NCI-H2107 (cell line): ENCODE measurements at places on chromosomes 2 and 18.
A peak's percentile ranks its signal among the peaks of the same experiment; 100 is the strongest.

- no peak for DNase-seq
These were observed 34.7 kb upstream of the GPR17 start for GRCh38 chr2:127611076-127611925.

DNA sequence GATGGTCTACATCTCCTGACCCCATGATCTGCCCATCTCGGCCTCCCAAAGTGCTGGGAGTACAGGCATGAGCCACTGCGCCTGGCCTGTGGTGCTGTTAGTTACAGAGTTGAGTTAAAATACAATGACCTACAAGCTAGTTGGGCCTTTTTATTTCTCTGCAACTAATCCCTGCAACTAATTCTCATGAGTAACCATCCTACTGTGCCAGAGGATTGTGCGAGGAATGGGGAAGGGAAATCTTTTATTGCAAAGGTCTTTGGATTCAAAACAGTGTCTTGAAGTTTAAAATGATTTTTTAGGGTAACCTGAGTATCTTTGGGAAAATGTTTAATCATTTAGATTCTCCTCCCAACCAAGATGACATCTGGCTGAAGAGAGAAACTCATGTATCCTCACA lies 88.8 kb upstream of the RMDN2 start:
- no peak for DNase-seq

DNA sequence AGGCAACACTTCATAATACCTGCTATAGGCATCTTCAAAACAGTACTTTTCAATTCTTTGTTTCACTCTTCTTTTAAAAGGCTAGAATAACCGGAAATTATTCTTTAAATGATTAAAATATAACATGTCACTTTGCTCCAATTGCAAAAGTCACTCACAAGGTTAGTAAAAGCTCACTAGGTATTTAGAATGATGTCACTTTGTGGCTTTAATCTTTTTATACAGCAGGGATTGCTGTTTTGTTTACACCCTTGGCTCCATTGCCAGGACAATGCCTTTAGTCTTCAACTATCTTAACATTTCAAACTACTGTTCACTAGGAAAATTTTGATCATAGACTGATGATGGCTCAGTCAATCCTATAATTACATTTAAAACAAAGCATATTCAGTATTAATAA lies 157.1 kb downstream of the BAZ2B start:
- DNase-seq: no peak

GRCh38 chr18:45253056-45253565 lies 362.2 kb upstream of the SLC14A2 start:
- DNase-seq: no peak

DNA sequence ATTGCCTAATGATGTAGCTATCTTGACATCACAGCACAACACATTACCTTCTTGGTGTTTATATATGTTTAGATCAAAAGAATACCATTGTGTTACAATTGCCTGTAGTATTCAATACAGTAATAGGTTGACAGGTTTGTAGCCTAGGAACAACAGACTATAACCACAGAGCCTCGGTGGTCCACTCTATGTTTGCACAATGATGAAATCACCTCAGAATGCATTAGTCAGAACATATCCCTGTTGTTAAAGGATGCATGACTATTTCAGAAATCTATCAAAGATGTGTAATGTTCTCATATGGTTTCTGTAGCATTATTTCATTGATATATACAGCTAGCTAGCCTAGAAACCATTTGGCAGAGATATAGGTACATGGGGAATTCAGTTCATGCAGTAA lies 8.9 kb downstream of the METTL5 start:
- DNase-seq: no peak

DNA sequence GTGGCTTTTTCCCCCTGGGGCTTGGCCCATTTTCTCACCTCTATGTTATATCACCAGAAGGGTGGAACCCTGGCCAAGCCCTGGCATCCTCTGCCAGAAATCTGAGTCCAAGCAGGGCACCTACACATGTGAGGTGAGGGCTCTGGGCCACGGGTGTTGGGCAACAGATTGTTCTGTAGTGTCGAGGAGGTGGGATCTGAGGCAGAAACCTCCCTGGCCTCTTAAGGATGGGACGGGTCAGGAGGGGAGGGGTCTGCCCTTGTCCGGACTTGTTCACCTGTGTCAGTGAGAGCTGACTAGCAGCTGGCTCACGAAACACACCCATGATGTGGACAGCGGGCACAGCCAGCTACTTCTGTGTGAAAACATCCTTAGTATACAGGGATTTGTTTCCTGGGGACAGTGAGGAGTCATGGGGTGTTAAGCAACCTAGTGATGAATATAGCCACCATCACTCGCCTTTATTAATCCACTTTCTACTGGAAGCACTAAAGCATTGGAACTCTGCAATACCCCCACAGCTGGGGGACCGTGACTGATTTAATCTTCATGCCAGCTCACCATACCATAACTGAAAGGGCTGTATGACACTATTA lies 35.6 kb downstream of the EPAS1 start:
- DNase-seq: no peak

GRCh38 chr2:103986001-103986400 lies 867.9 kb upstream of the POU3F3 start:
- DNase-seq: no peak

- no peak for DNase-seq
These were observed 50.6 kb upstream of the ITSN2 start for GRCh38 chr2:24410976-24411375.

DNA sequence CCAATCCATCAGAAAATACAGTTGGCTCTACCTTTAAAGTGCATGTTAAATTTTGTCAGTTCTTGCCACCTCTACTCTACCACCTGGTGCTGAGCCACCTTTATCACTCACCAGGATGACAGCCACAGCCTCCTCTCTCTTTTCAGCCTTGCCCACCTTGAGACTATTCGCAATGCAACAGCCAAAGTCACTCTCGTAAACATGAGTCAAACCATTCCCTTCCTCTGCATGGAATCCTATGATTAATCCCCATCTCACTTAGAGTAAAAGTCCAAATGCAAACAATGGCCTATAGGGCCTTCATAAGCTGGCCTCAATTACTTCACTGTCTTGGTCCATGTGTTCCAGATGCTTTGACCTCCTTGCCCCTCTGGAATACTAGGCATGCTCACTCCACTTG lies 5.8 kb upstream of the OSBPL6 start:
- no peak for DNase-seq

- DNase-seq: no peak
These were observed 226.3 kb upstream of the SPHKAP start for GRCh38 chr2:228407821-228408220.

- DNase-seq: no peak
These were observed 308.2 kb downstream of the EN1 start for GRCh38 chr2:118539290-118539689.

DNA sequence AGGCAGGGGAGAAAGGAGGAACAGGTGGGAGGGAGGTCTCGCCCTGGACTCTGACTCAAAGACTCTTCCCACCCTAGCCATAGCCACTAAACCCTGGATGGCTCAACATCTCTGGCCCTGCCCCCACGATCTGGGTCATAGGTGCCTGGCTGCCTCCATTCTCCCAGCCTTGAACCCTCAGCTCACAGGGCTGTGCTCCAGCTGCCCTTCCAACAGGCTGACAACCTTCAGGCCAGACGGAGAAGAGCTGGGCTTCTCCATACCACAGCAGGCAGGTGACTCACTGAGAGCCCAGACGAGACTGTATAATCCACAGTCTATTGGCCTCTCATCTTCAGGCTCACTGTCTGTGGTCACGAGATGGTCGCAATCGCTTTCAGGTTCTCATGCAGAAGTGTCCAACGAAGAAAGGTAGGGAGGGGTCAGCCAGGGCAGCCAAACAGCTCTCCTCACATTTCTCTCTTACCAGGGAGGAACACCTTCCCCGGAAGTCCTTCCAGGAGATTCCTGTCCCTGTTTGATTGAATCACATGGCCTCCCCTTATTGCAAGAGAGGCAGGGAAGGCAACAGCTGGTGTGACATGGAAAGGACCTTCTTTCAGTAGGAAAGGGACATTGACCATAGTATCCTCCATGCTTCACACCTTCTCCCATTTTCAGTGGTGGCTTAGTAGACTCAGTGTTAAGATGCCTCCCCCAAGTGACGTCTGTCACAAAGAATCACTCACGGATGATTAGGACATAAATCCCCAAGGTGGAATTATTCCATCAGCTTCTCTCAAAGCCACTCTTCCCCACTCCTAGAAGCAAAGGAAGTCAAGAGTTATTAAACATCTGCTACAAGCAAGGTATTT lies 100.1 kb downstream of the MRO start:
- no peak for DNase-seq

DNA sequence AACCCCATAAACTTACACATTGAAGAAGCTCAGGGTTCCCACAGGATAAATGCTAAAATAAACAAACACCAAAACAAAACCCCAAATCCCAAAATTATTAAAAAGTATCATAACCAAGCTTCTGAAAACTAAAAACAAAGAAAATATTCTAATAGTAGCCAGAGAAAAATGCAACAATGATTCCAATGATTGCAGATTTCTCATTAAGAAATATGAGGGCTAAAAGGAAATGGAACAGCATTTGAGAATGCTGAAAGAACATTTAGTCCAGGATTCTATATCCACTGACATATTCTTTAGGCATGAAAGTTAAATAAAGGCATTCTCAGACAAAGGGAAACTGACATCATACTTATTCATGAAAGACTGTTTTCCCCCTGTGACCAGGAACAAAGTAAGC lies 212.4 kb downstream of the SLC4A10 start:
- DNase-seq: no peak

GRCh38 chr2:98555696-98556095 lies 52.6 kb downstream of the COA5 start:
- DNase-seq: no peak

DNA sequence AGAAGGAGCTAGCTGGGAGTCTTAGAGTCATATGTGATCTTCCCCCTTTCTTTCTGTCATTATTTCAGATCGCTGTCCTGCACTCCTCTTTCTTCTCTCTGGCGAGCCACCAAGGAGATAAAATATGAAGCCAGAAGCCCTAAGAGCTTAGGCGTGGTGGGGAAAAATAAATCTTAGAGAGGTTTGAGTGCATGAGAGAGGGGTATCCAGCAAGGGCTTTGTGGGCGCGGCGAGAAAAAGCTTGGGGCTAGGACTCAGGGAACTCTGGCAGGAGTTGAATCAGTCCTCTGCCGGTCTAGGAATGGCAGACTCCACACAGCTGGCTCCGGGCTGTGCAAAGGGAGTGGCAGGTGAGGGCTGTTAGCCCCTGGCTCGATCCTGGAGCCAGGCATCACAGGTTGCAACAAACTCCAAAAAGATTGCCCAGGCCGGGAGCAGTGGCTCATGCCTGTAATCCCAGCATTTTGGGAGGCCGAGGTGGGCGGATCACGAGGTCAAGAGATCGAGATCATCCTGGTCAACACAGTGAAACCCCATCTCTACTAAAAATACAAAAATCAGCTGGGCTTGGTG lies 20.1 kb upstream of the IGFBP5 start:
- no peak for DNase-seq

- DNase-seq: no peak
These were observed 26.0 kb upstream of the GLI2 start for GRCh38 chr2:120709608-120710041.

DNA sequence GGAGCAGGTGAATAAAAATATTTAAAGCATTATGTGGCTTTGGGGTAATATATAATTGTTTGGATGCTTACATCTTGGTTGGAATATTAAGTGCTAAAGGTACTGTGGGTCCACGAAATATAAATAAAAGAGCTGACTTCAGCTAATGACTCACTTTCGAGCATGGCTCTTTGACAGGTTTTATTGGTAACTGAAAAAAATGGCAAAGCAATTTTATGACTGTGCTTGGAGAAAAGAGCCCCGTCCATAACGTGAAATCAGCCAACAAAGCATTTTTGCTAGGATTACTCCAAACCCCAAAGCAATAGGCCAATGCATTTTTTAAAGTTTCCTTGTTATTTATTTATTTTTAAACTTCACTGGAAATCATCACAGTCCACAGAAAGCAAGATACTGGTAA lies 397.2 kb upstream of the CDH19 start:
- no peak for DNase-seq

GRCh38 chr2:55157474-55157884 lies 74.6 kb downstream of the CLHC1 start:
- DNase-seq: no peak

GRCh38 chr2:97745474-97746174 lies 32.2 kb downstream of the ZAP70 start:
- DNase-seq: peak; percentile 46

- no peak for DNase-seq
These were observed 248.8 kb downstream of the NRXN1 start for GRCh38 chr2:50783111-50783510.

DNA sequence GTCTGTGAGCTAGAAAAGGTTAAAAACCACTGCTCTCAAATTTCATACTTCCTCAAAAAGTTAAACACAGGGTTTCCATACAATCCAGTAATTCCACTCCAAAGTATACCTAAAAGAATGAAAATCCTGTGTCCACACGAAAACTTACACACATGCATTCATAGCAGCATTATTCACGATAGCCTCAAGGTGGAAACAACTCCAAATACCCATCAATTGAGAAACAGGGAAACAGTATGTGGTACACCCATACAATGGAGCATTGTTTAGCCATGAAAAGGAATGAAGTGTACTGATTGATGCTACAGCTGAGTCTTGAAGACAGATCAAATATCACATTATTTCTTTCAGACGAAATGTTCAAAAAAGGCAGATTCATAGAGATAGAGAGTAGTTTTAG lies 36.7 kb downstream of the UXS1 start:
- no peak for DNase-seq

- no peak for DNase-seq
These were observed 46.4 kb upstream of the MRPL33 start for GRCh38 chr2:27724905-27725701.

DNA sequence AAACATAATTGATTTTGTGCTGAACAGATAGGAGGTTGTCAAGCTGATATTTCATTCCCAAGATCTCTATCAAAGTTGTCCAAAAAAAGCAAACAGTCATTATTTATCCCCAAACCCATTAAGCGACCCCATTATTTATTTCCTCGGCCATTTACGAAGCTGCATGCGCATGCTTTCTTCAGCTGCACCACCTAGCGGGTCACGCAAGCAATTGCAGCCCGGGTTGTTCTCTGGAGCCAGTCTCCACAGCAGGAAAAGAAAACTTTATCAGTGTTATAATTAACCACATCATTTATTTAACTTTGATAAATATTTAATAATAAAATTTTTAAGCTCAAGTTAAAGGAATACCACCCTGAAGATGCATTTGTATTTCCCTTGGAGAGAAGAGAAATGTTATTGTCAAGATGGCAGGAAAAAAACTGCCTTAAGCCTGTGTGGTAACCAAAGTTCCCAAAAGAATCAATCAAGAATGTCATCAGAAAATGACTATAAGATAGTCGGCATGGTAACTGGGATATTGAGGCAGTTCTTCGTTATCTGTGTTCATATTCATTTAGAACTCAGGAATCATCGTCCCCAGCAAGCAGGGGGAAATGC lies 304.7 kb downstream of the FBXO15 start:
- DNase-seq: no peak

- DNase-seq: no peak
These were observed 111.4 kb upstream of the SMAD7 start for GRCh38 chr18:49061991-49062831.
